ENCODE measurements at places on chromosomes 6 and 20. TPM values are rescaled to one million over a fixed set of nuclear protein-coding genes. Genes with fewer than 3 reads are reported as not detected.

MUC22 gene
- polyA plus RNA-seq: not detected

DOK5 gene
- not detected for polyA plus RNA-seq

ATP9A gene
- not detected for polyA plus RNA-seq

ETV7 gene
- polyA plus RNA-seq: 0.79 TPM

RWDD2A gene
- 4.1 TPM for polyA plus RNA-seq

TASP1 gene
- 19.3 TPM for polyA plus RNA-seq

CUTA gene
- polyA plus RNA-seq: 389 TPM

NKAIN4 gene
- not detected for polyA plus RNA-seq

BTBD3 gene
- polyA plus RNA-seq: 2.0 TPM

MYCT1 gene
- polyA plus RNA-seq: not detected

POPDC3 gene
- polyA plus RNA-seq: not detected

PHACTR1 gene
- 0.18 TPM for polyA plus RNA-seq

FLRT3 gene
- not detected for polyA plus RNA-seq

ARMH2 gene
- 0.70 TPM for polyA plus RNA-seq

SPDEF gene
- not detected for polyA plus RNA-seq

FANCE gene
- 7.5 TPM for polyA plus RNA-seq

C20orf141 gene
- not detected for polyA plus RNA-seq

TRIM15 gene
- polyA plus RNA-seq: not detected

RAET1L gene
- not detected for polyA plus RNA-seq

CD24 gene
- polyA plus RNA-seq: 0.23 TPM

ANGPT4 gene
- polyA plus RNA-seq: not detected

SASH1 gene
- polyA plus RNA-seq: not detected

MCHR2 gene
- polyA plus RNA-seq: not detected

OR2H1 gene
- not detected for polyA plus RNA-seq

Measured in naive thymus-derived CD4-positive, alpha-beta T cell (primary cell).